SW 1271 (cell line): ENCODE measurements at places on chromosomes 1 and 21.

DNA sequence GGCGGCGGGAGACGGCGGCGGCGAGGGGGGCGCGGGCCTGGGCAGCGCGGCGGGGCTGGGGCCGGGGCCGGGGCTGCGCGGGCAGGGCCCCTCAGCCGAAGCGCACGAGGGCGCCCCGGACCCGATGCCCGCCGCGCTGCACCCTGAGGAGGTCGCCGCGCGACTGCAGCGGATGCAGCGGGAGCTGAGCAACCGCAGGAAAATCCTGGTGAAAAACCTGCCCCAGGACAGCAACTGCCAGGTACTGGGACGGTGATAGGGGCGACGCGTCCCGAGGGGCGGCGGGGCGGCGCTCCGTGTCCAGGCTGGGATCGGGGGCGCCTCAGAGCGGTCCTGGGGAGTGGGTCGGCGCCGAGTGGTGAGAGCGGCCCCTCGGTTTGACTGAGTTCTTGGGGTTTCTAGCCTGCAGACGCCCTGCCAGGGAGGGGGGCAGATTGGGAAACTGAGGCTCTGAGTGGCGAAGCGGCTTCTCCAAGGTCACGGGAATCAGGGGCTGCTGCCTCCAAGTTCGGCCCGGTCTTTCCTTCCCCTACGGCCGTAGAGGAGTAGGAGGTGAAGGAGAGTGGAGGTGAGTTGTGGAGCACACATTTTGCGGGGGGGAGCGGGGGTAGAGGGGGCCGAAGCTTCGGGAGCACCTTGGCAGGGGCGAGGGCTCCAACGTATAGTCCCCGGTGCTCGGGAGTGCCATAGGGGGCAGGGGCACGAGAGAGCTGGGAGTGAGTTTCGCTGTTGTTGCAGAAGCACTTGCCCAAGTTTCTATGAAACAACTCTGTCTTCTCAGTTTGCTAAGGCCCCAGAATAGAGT lies 508 bp downstream of the RAVER2 start:
- DNase-seq = no peak

DNA sequence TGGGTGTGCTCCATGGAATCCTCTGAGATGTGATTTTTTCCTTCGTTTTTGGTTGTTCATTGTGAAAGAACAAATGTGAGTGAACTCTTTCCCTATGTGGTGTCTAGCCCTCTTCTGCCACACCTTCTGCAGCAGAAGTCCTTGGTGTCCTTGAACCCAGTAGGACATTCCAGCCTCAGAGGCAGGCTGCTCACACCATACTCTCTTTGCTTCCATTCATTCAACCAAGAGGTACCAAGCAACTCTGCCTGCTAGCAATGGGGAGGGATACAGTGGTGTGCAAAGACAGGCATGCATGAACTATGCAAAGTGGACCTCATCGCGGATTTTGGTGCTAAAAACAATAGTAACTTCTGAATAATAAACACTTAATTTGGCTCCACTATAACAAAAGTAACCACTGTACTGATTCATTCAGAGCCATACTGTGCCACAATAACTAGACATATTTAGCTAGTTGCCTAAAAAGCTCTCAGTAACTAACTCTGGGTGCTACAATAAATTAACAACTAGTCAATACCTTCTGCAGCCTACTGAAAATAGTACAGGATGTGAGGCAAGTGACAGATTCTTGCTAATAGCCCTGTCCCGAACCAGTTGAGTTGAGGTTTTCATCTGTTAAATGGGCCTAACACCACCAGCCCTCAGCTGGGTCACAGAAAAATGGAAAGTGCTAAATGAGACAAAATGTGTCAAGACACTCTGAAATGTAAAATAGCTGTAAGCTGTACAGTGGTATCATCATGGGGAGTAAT lies 155.4 kb downstream of the SLC45A1 start:
- no peak for DNase-seq

DNA sequence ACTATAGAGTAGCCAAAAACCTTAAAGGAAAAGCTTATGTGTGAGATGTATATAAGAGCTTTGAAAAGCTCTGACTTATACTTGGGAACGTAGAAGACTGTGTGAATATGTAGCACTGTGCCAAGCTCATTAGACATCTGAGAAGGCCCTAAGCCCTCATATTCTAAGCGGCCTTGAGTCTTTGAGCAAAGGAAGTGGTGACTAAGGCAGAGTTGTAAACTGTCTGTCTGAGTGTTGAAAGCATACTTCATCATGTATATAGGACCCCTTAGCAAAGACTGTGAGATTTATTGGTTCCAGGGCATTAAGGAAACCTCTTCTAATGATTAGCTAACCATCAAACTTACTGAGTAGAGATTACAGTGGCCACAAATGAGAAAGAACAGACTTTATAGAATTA lies 153.3 kb upstream of the LYPLAL1 start:
- DNase-seq = no peak

DNA sequence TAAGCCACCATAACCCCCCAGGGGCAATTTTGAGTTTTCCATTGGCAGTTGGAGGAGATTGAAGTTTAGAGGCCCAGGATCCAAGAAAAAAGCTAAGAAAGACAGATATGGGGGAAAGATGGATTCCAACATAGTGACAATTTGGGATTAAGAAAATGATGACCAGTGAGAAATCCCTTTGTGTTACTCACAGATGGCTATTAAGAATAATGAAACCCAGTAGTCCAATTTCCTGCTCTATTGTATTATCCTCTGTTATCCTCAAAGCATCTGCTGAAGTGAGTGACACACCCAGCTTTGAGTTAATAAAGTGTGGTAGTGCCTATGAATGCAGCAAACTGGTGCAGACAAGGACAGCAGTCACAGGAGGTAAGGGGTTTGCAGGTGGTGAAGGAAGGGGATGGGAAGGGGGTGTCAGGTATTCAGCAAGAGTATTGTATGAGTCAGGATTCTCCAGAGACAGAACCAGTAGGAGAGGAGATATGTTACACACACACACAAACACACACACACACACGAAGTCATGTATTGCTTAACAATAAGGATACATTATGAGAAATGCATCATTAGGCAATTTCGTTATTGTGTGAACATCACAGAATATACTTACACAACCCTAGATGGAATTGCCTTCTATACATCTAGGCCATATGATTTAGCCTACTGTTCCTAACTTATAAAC lies 112.4 kb upstream of the VANGL1 start:
- DNase-seq = no peak

- DNase-seq = no peak
Measured at GRCh38 chr1:202679406-202680177, 30.7 kb downstream of the SYT2 start.

DNA sequence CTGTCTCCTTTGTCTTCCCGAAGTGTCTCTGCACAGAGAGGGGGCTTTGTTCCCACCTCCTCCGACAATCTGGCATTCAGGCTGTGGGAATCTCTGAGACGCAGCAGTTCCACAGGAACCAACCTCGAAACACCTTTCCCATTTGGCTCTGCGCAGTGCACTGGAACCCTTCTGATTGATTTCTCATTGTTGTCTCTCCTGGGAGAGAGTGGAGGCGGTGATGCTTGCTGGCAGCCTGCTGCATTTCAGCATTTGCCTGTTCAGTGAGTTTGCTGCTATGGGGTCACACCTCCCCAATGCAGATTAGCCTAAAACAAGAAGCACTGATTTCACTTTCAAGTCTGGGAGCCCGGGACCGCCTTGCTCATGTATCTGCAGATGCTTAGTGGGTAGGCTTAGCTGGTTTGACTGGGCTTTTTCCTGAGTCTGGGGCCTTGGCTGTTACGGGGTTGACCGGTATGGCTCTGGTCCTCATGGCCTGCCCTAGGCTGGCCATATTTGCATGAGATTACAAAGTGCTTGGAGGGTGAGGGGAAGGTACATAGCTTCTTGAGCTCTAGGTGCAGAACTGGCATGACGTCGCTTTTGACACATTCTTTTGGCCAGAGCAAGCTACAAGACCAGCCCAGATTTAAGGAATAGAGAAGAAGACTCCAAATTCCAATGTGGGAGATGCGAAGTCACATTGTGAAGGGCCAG lies 695.3 kb downstream of the PTPRU start:
- DNase-seq = no peak

DNA sequence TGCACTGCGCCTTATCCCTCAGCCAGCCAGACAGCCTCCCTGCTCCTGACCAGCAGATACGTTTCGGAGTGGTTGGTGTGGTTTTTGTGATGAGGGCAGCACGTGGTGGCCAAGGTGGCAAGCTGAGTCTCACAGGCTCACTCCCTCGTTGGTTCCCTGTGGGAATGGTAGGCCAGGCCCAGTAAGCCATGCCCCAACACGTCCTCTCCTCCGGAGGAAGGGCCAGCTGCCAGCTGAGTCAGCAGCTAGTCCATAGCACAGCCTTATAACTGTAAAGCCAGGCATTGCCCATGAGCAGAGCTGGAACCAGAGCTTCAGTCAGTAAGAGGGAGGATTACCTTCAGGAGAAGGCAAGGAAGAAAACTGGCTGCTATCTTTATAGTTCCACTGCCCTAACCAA lies 29.5 kb downstream of the SZRD1 start:
- DNase-seq = no peak

DNA sequence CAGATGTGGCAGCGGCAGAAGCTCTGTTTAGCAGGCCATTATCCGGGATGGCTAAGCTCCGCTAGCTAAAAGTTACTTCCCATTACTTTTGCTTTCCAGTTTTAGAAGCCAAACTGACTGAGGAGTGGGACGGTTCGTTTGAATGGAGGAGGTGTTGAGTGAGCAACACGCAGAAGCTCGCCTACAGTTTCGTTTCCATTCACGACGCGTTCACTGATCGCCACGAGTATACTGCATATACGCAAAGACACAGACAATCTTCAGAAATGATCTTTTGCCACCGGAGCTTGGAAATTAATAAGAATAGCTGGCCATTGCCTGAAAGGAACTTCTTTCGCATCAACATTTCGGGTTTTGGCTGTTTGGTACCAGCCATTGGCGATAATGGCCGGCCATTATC lies 14.6 kb downstream of the SON start:
- DNase-seq = no peak

- DNase-seq = no peak
Measured at GRCh38 chr1:74427681-74428080, 84.7 kb downstream of the LRRC53 start.

DNA sequence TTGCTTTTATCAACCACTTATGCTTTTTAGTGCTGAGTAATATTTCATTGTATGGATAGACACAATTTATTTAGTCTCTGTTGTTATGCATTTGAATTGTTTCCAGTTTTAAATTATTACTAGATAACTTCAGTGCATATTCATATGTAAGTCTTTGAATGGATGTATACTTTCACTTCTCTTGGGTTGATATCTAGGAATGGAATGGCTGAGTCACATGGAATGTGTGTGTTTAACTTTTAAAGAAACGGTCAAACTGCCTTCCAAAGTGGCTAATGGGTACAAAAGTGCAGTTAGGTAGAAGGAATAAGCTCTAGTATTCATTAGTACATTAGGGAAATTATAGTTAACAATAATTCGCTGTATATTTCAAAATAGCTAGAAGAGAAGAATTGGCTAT lies 82.4 kb downstream of the NPHS2 start:
- DNase-seq = no peak

GRCh38 chr1:204263254-204263910 lies 49.6 kb upstream of the GOLT1A start:
- no peak for DNase-seq

DNA sequence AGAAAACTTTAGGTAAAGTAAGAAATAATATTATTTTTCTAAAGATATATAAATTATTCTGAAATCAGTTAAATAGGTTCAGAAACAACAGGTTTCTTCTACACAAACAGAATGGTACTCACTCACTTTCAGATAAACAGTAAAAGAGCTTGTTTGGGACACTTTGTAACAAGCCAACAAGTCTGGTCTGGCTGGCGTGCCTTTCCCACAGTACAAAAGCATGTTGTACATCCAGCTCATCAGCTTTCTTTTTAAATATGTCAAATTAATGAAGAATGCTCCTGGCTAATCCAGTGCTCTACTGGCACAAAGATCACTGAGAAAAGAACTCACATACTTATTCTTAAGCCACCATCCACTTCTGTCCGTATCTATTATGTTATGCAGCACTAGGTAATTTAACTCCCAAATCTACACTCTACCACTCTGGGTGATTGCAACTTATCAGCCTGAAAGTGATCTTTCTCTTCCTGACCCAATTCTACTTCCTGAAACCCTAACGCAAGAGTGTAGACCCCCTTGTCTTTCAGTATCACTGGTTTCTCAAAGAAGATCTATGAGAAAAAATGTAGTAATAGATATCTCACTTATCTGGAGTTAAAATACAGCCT lies 32.6 kb downstream of the TRIT1 start:
- no peak for DNase-seq

- DNase-seq = no peak
Measured at GRCh38 chr1:155196893-155197638, 10.6 kb downstream of the THBS3 start.

DNA sequence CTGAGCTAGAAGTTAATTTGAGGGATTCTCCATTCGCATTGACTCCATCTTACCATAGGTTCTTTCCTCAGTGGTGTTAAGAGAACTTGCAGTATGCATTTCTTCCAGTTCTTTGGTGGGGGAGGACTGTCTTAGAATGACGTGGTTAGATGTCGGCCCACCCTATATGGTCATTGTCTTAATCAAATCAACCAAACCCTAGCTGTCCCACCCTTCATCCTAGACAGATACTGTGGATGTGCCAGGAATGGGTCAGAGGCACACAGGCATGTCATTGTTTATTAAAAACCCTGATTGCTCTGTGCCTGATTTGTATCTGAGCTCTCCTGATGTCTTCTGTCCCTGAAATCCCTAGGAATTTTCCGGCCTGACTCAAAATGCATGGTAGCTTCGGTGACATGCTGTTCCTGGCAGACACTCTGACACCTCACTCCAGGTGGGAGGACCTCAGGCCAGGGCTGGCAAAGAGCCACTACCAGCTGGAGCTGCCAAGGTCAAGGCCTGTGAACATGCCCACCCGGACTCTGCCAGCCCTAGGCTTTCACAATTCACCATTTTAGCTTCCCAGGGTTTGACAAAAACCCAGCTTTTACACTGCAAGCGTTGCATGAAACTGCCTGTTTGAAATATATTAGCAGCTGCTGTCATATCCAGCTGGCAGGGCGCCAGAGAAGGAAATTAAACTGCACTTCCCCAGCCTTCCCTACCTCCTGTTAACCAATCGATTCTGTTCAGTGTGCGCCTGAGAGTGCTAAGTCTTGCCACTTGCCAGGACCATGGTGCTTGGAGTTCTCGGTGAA lies 134.0 kb downstream of the FAM78B start:
- DNase-seq = no peak

- no peak for DNase-seq
Measured at GRCh38 chr1:93344484-93344883, 1.2 kb upstream of the DR1 start.

GRCh38 chr21:34113842-34114241 lies 40.5 kb downstream of the MRPS6 start:
- no peak for DNase-seq

- DNase-seq = no peak
Measured at GRCh38 chr1:51410568-51411460, 80.5 kb upstream of the TTC39A start.
